Left renal cortex interstitium (tissue), 4 donors: ENCODE measurements at places on chromosomes 7 and 10. TPM values are rescaled to one million over a fixed set of nuclear protein-coding genes. Genes with fewer than 3 reads are reported as not detected.

DNA sequence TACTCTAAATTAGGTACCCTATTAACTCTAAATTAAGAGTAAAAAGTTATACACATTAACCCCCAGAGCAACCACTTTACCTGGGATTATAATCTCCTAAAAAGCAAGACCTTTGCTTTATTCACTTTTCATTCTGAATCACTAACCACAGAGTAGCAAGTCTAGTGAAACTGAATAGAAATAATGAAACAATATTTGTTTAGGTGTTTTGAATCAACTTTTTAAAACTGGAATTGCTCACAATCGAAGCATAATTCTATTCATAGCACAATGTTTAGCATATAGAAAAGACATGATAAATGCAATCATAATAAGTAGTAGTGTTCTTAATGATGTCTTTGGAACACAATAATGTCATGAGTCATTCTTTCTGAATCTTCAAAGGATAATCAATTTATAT lies 37.0 kb upstream of the CASD1 start:
- no peak for DNase-seq

KEL gene
- polyA plus RNA-seq = 2.8 TPM

DNA sequence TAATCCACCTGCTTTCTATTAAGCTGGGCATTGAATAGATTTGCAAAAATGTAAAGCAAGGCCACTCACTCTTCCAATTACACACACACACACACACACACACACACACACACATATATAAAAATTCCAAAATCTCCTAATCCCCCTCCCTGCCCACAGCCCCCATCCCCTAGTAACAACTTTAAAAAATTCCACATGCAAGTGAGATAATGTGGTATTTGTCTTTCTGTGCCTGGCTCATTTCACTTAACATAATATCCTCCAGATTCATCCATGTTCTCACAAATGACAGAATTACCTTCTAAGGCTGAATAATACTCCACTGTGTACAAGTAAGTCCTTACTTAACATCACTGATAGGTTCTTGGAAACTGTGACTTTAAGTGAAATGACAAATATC lies 24.2 kb downstream of the SH2D4B start:
- no peak for DNase-seq

GRCh38 chr7:22316914-22317313 lies 40.0 kb downstream of the RAPGEF5 start:
- DNase-seq = no peak

GRCh38 chr7:34371922-34372321 lies 286.1 kb upstream of the NPSR1 start:
- DNase-seq = no peak

DNA sequence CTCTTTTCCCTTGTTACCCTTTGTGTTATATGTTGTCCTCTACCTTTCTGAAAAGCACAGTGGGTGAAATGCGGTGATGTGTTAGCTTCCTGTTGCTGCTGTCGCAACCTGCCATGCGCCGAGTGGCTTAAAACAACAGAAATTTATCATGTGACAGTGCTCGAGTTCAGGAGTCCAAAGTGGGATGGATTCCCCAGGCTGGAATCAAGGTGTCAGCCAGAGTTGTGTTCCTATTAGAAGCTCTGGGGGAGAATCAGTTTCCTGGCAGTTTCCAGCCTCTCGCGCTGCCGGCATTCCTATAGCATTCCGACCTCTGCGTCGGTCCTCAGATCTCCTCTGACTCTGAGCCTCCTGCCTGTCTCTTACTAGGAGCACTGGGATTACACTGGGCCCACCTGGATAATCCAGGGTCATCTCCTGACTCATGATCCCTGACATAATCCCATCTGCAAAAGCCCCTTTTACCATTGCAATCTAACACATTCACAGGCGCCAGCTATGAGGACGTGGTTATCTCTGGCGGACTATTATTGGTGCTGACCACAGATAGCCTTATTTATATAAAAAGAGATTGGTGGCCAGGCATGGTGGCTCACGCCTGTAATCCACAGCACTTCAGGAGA lies 207.5 kb downstream of the CUX1 start:
- DNase-seq = no peak

GRCh38 chr10:114911801-114912469 lies 26.1 kb upstream of the TRUB1 start:
- no peak for DNase-seq

ERVW-1 gene
- 2.5 TPM for polyA plus RNA-seq

DNA sequence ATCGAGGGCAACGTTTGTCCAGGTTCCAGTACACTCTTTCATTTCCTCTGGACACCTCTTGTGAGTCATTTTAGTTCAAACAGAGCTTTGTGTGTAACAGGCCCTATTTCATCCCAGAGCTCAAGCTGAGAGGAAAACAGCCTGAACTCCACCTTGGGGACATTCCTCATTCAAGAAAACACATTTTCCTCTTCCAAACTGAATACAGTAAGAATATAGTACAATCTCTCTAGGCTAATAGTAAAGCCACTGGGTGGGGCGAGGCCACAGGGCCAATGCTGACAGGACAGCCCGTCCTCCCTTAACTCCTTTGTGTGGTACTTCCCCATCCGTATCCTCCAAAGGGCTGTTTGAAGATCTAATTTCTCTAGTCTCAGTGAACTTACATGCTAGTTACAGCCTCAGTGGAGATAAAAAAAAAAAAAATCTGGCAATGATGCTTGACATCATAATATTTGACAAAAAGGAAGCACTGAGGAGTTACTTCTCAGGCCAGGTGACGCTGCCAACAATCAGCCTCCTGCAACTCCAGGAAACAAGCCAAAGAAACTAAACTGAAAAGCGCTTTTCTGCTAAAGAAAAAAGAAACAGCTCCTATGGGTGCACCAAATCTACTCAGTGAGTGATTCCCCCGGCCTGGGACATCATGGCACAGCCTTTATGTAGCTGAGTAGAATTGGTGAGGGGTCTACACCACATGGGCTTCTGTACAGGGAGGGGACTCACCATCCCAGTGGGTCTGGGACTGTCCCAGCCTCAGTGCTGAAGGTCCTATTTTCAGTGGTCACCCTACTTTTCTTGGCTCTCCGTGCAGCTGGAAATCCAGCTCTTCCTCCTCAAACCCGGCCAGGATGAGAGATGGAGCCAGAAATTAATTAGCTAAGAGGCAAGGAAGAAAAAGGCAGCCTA lies 238.2 kb upstream of the NEBL start:
- no peak for DNase-seq

DNA sequence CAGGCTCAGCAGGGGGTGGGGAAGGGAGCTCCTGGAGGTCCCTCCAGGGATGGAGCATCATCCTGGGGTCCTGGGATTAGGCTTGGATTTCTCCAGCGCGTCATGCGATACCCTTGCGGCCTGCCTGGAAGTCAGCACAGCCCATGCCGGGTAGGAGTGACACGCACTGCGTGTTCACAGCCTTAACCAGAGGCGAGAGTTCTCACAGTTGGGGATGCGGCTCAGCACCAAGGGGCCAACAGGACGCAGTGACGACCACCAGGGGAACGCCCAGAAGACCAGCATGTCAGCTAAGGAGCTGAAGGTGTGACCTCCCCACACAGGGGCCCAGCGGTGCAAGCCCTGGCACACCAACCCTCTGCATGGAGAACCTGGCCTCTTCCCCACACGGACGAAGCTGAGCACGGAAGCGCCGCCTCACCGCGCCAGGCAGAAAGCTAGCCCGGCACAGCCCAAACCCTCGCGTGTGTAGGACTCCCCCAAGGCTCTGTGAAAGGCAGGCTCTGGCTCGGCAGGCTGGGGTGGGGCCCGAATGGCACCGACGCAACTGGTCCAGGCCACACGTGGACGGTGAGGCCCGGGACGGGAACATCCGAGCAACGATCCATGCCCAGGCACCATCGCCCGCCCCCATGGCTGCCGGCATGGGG lies 198.6 kb downstream of the ELFN1 start:
- DNase-seq = no peak

- DNase-seq = no peak
These were observed 27.1 kb upstream of the ACSL5 start for GRCh38 chr10:112346774-112347173.

GRCh38 chr10:100291356-100291755 lies 4.9 kb upstream of the BLOC1S2 start:
- DNase-seq = no peak

GRCh38 chr7:11243739-11244138 lies 270.1 kb downstream of the PHF14 start:
- no peak for DNase-seq

DNA sequence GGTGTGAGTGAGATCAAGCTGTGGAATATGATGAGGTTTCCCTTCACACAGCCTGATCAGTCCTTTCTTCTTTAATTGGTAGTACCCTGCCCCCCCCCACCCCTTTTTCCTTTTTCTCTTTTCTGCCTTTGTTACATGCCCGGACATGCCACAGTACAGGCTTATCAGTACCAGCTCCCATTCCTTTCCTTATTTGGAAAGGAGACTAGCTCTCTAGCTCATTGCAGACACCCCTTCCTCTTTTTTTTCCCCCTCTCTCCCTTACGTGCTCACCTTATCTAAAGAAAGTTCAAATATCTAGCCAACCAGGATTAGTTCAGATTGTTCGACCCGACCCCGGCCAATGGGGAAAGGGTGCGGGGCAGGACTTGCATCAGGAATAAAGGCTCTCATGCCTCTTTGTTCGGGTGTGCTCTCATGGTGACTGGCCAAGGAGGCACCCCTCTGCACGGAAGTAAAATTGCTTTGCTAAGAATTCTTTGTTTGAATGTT lies 230.4 kb downstream of the ACTR3B start:
- no peak for DNase-seq
